ENCODE measurements at places on chromosomes 11 and 22. TPM values are rescaled to one million over a fixed set of nuclear protein-coding genes. Genes with fewer than 3 reads are reported as not detected.

Gene TRIM51
- not detected for total RNA-seq

Gene OR52N4
- total RNA-seq = 0.47 TPM

Gene B3GAT3
- 61.4 TPM for total RNA-seq

Gene MMP12
- total RNA-seq = not detected

Gene SLC22A9
- total RNA-seq = not detected

Gene FAR1
- 44.7 TPM for total RNA-seq

Gene LDHAL6A
- not detected for total RNA-seq

Gene SAA4
- total RNA-seq = not detected

Gene SCGB1C1
- total RNA-seq = not detected

Gene AGBL2
- total RNA-seq = 7.1 TPM
